ENCODE measurements at places on chromosomes 1 and 21.

DNA sequence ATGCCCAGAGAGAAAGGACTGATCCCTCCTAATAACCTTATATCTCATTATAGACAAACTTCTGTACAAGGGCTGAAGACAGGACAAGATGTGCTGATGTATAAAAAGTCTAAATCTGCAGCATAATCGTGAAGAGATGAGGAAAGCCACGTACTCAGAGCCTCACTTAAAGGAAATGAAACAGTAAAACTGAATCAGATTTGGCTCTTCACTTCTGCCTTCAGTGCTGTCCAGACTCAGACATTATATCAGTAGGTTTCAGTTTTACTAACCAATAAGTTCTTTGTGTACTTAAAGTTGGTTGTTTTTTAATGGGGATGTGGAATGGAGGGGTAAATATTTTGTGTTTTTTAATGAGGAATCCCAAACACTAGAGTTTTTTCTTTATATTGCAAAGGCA, 45.3 kb upstream of the RGS1 start:
- DNase-seq, result no peak

DNA sequence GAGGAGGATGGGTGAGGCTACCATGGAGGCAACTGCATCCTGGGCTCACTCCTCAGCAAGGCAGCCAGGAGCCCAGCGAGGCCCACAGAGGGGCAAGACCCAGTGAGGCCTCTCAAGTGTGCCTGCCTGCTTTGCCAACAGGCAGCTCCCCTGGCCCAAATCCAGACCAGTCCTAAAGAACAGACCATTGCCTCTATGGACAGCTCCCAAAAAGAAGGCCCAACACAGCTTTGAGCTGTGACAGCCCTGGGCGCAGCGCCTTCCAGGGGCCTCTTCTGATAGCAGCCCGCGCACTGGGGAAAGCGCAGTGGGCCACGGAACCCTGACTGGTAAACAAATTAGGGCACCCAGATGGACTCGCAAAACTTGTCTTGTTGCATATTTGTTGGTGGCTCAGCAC, 25.5 kb downstream of the C1orf198 start:
- DNase-seq, result no peak

- no peak for DNase-seq
These were observed 11.5 kb upstream of the COL16A1 start for GRCh38 chr1:31715087-31715872.

- DNase-seq, result no peak
These were observed 33.8 kb upstream of the IL20 start for GRCh38 chr1:206831650-206832049.

GRCh38 chr1:94142022-94142421, 21.1 kb upstream of the ABCA4 start:
- DNase-seq, result no peak

- DNase-seq, result no peak
These were observed 64.1 kb upstream of the ACTL8 start for GRCh38 chr1:17690906-17691634.

DNA sequence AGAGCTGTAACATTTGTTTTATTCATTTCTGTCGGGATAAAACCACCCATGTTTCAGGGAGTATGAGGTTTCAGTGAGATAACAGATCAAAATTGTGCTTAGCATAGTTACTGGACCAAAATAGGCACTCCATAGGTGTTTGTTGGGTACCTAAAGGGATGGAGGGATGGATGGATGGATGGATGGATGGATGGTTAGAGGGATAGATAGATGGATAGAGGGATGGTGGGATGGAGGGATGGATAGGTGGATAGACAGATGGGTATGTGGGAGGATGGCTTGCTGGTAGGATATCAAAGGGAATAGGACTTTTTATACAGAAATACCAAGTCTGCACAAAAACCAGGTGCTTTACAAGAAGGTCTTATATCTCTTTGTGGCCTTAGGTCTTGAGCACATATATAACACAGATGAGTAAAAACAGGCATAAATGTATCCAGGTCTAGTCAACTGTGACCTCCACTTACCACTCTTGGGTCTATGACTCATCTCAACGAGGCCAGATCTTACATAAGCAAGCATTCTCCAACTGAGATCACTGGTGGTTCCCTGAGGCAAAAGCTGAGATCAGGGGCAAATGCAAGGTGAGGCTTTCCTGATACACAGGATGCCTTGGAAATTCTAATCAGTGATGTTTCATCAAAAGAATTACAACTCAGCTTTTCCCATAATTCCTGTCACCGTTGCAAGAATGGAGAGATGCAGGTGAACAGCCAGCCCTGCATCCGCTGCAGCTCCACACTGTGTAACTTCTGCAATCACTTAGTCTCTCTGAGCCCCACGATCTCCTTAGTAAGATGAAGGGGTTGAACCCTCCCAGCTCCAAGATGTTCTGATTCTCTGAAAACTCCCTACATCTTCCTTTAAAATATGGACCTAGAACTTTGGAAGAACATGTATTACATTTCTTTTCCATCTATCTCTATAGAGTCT, 32.0 kb downstream of the PTAFR start:
- DNase-seq, result no peak

DNA sequence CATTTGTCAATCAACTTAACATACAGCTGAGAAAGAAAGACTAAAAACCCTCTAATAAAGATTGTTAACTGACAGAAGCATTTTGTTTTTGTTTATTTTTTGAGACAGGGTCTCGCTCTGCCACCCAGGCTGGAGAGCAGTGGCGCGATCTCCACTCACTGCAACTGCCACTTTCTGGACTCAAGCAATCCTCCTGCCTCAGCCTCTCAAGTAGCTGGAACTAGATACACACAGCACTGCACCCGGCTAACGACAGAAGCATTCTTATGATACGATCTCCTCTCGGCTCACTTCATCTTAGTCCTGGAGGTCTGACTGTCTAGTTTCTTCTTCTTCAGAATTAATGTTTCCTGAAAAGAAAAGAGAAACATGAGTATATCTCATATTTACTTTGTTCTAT, 23.5 kb downstream of the RSPH1 start:
- no peak for DNase-seq

GRCh38 chr1:157090771-157091170, 8.8 kb downstream of the ETV3L start:
- no peak for DNase-seq

GRCh38 chr1:8367571-8368194, 49.8 kb downstream of the SLC45A1 start:
- no peak for DNase-seq

Measured in stimulated activated CD4-positive, alpha-beta T cell treated with anti-CD3 and anti-CD28 coated beads, Interleukin-15, amount 100 ng/mL, for 1 hour (primary cell).